Activated CD8-positive, alpha-beta memory T cell treated with anti-CD3 and anti-CD28 coated beads for 4 hours (primary cell): ENCODE measurements at places on chromosomes 12 and 14.
A peak's percentile ranks its signal among the peaks of the same experiment; 100 is the strongest.

GRCh38 chr14:76396714-76397187, 20.8 kb downstream of the ESRRB start:
- DNase-seq, result no peak

GRCh38 chr12:51547606-51548005, 43.4 kb upstream of the SCN8A start:
- no peak for DNase-seq

DNA sequence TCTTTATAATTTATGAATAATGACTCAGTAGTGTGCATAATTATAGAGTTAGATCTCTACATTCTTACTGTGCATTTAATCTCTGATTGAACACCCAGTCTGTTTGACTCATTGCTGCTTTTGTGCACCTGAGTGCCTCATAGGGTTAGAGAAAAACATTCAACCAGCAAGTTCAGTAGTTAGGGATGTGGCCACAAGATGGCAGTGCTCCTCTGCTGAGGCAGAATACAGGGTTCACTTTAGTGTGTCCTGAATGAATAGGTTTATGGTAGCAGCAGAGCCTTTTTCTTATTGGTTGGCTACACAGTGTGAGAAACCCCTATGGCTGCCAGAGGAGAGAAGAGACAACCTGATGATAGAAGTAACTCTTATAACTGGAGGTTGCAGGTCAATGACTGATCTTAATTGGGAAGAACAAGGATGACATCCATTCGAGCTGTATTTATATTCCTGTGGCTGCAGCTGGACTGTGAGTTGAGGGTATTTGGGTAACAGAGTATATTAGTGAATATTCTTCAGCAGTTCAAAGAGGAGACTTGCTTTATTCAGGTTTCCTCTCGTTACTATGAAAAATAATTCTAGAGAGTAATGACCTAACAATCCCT, 194.9 kb upstream of the OR4E1 start:
- DNase-seq, result peak; percentile 57

DNA sequence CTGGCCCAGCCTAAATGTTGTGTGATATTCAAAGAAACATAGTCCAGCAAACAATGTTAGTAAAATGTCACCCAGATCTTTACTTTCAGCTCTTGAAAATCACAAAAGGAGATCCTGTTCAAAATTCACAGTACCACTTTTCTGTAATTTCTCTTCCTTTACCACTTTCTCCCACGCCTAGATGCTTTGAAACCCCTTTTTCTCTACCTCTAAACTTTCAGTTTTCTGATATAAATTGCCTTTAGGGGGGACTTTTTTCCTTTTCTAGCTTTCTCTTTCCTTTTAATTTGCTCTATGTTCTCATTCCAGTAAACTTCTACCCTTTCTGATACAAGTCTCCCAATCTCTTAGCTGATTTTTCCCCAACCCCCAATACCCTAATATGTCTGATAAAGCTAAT, 101.8 kb downstream of the LMO3 start:
- DNase-seq, result no peak

- peak; percentile 36 for DNase-seq
Observed at GRCh38 chr12:89542912-89543592, 17.2 kb upstream of the POC1B start.

DNA sequence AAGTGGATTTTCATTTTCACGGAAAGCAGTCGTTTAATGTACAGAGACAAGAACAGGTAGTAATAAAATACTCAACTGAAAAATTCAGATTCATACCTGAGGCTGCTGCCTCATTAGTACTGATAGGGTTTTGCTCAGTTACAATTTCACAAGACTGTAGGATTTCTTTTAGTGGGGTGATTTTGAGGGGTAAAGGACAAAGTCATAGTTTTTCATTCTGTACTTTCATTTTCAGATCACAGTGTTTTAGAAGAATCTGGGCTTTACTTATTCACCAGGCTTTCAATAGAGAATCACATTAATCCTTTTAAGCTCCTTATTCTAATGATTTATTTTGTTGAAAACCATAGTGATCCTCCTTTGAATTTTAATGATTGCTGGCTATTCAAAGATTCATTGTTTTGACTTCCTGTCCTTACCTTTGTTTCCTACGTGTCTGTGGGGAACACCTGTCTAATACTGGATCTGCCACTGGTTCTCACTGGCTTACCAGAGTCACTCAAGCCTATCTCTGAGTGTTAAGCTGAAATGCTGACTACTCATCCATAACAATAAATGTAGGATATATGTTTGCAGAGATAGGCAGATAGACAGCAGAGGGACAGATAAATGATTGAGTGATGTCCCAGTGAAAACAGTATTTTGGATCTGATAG, 243.8 kb upstream of the NPAS3 start:
- no peak for DNase-seq

DNA sequence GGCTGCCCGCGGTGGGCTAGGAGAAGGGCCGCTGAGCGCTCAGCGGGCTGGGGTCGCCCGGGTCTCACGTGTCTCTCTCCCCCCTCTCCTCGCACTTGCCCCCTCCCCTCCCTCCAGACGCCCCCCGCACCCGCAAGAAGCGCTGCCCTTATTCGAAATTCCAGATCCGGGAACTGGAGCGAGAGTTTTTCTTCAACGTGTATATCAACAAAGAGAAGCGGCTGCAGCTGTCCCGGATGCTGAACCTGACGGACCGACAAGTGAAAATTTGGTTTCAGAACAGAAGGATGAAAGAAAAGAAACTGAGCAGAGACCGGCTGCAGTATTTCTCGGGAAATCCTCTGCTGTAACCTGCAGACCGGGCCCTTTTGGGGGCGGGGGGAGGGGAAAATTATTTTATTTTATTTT, 314 bp upstream of the HOTAIR start:
- DNase-seq, result no peak

DNA sequence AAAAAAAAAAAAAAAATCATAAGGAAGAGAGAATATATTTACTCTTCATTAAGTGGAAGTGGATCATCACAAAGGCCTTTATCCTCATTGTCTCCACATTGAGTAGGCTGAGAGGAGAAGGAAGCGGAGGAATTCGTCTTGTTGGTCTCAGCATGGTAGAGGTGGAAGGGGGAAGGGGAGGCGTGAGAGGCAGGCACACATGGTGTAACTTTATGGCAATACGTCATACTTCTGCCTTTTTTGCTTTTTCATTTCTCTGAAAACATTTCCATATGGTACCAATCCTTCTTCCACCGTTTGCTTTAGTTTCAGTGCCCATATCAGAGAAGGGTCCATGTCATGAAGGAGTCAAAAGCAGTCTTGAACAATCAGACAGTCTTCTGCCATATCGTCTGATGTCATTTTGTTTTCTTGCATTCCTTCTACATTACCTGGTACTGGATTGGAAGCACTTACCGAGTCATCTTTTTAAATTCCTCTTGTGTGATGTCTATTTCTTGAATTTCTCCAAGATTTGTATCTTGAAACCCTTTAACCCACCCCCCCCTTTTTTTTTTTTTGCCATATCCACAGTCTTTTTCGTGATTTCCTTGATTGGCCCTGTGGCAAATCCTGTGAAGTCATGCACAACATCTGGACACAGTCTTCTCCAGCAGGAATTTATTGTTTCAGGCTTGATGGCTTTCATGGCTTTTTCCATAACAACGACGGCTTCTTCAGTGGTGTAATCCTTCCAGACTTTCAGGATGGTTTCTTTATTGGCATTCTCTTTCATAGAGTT, 8.9 kb downstream of the FUT8 start:
- DNase-seq, result no peak

DNA sequence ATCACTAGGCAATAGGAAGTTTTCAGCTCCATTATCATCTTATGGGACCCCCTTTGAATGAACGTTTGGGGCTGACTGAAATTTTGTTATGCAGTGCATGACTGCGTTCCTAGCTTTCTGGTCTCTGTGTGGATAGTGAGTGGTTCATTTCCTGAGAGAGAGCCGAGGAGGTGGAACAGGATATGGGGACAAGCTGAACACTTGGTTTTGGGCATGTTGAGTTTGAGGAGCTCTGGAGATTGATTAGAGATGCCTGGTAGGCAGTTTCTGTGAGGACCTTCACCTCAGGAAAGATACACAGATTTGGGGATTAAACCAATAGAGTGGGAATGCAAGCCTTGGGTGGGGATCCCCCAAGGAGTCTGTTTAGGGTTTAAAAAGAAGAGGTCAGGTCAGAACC, 27.7 kb downstream of the TEAD4 start:
- no peak for DNase-seq

- DNase-seq, result no peak
Observed at GRCh38 chr14:68082698-68083291, 263.2 kb downstream of the RAD51B start.

DNA sequence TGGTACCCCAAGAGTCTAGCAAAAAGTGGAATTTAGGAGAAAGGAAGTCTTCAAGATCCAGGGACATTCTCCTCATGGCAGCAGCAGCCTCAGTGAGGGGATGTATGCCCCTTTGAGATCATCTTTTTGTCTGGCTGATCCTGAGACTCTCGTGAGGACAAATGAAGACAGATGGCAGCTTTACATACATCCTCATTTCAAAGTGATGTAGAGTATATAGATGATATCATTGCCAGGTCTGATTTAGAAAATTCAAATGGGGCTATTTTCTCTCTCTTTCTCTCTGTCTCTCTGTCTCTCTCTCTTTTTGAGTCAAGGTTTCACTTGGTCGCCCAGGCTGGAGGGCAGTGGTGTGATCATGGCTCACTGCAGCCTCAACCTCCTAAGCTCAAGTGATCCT, 61.5 kb downstream of the E2F7 start:
- DNase-seq, result no peak

- no peak for DNase-seq
Observed at GRCh38 chr12:90512518-90512917, 442.5 kb downstream of the CCER1 start.

DNA sequence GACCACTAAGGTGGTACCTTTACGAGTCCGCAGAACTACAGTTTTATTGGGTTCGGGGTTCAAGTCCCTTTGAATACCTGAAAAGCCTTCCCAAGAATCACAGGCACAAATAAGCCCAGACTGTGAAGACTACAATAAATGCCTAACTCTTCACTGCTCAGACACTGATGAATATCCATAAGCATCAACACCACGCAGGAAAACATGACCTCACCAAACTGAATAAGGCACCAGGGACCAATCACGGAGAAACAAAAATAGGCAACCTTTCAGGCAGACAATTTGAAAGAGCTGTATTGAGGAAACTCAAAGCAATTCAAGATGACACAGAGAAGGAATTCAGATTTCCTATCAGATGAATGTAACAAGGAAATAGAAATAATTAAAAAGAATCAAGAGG, 24.2 kb upstream of the P2RX7 start:
- DNase-seq, result no peak

DNA sequence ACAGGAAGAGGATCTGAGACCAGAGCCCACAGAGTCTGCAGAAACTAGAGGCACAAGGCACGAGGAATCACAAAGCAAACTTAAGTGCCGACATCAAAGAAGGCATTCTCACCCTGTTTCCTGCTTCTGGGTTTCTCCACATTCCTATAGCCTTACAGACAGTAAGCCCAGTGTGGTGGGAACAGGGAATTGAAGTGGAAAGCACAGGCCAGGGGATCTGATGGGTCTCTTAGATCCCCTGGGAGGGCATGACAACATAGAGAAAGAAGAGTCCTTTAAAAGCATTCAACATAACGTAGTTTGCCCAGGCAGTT, 75.6 kb upstream of the FRMD6 start:
- DNase-seq, result no peak
